ENCODE measurements at places on chromosomes 16 and 17. TPM values are rescaled to one million over a fixed set of nuclear protein-coding genes. Genes with fewer than 3 reads are reported as not detected.

IRX6 gene
- not detected for total RNA-seq

TM4SF5 gene
- not detected for total RNA-seq

CRLF3 gene
- 7.6 TPM for total RNA-seq

ACSM2B gene
- 0.52 TPM for total RNA-seq

TP53TG3C gene
- not detected for total RNA-seq

ZNF469 gene
- total RNA-seq: 1.1 TPM

CLDN7 gene
- not detected for total RNA-seq

EVPL gene
- total RNA-seq: 0.77 TPM

EXOSC6 gene
- total RNA-seq: 22.4 TPM

GNGT2 gene
- total RNA-seq: 1.6 TPM

NTN3 gene
- total RNA-seq: 0.26 TPM

EVPLL gene
- not detected for total RNA-seq

CCDC200 gene
- 0.38 TPM for total RNA-seq

ETV4 gene
- 0.57 TPM for total RNA-seq
